Trophoblast cell (in vitro differentiated cells and primary cell): ENCODE measurements at places on chromosomes 2 and 18.

DNA sequence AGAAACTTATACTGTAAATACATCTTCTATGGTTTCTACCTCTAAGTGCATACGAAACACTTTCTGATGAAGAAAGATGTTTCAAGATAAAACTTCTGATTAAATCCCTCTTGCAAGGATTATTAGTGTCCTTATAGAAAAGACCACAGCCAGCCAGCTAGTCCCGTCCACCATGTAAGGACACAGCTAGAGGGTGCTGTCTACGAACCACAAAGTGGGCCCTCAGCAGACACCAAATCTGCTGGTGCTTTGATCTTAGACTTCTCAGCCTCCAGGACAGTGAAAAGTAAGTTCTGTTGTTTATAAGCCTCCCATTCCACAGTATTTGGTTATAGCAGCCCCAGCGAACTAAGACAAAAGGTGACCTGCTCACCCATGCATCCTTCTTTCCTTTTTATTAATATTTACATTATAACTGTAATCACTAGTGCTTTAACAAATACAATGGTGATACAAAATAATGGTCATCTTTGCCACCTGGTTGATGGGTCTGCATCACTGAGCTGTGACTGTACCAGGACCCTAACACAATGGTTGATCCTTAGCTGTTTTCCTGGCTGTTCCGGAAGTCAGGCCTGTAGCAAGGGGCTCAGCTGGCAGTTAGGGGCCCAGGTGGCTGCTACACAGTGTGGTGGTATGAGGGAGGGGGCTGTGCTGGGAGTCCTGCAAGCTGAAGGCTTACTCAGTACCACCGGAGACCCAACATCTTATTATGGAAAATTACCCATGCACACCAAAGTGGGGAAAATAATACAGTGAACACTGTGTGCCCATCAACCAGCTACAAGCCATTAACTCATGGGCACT lies 108.5 kb upstream of the SMAD7 start:
- DNase-seq, result no peak

GRCh38 chr2:62586981-62587380 lies 81.0 kb upstream of the TMEM17 start:
- DNase-seq, result no peak

- DNase-seq, result peak; percentile 82
Observed at GRCh38 chr2:9830685-9831410, 12.4 kb upstream of the TAF1B start.

GRCh38 chr2:216119986-216120385 lies 10.8 kb downstream of the XRCC5 start:
- no peak for DNase-seq

DNA sequence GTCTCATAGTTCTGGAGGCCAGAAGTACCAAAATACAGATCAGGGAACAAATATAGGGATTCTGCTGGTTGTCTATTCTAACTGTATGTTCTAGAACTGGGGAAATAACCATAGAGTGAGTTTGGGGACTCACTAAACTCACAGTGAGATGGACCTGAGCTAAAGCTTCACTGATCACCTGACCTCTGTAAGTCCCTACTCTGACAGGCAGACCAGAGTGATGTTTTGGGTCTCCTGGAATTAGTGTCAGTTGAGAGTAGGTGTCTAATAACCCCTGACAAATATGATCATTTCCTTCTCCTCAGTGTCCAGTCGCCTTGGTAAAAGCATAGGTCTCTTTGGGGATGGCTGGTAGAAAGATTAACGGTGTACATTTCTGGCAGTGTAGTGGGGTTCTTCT lies 14.2 kb downstream of the PIKFYVE start:
- no peak for DNase-seq

- no peak for DNase-seq
Observed at GRCh38 chr2:10325278-10326145, 22.8 kb downstream of the HPCAL1 start.

DNA sequence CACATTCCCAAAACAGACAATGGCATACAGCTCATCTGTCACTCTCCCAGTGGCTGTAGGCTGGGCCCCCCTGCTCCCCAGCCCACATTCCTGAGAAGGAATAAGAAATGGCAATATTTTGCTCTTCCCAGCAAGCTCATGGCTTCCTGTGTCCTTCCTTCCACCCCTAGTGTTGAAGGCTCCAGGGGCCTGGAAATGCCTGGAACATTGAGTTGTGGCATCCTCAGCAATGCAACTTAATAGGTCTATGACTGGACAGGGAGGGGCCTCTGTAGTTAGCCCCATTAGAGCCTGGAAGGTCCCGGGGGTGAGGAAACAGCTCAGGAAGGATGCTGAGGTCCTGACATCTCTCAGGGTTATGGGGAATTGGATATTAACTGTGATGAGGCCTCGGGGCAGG lies 3.3 kb downstream of the KIF3C start:
- DNase-seq, result no peak
